NCI-H446 treated with DMSO at 0.1 percent for 48 hours (cell line): ENCODE measurements at places on chromosomes 3 and 15.

- DNase-seq: no peak
Measured at GRCh38 chr3:119469418-119470189, 841 bp downstream of the POGLUT1 start.

GRCh38 chr3:50503504-50504342 lies at the start of gene CACNA2D2:
Gene CACNA2D2 (minus strand): TSS chr3:50503634. CDS start chr3:50503423, 211 bp downstream.
- DNase-seq: no peak

GRCh38 chr3:177471733-177472480 lies 274.6 kb upstream of the TBL1XR1 start:
- no peak for DNase-seq

GRCh38 chr15:41695750-41696436 lies 35.7 kb downstream of the MGA start:
- DNase-seq: no peak

DNA sequence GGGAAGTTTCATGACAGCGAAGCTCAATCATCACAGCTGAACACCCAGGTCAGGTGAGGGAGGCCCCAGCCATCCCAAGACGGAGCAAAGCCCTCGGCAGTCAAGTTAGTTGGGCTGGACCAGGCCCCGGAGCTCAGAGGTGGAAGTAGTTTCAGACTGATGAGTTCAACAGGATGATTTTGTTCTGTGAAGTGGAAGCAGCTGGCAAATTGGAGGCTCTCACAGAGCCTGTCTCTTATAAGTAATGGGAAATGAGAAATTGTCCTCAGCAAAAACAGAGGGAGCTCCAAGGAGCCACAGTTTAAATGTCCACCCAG lies 245.1 kb downstream of the XXYLT1 start:
- no peak for DNase-seq

DNA sequence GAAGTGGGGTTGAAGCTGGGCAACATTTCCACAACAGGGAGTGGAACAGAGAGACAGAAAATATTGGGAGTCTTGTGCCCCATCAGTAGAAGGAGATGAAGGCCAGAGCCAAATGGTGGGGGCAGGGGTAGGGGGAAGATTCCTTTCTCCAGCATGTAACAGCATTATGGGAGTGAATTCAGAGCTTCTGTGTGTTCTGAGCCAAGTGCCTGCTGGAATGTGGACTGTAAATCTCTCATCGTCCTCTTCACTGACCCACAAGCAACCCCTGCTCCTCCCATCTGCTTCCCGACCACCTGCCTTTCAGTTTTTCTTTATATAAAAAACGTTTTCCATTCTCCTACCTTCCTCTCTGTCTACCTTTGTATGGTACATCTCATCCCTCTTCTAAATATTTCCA lies 344.2 kb upstream of the TPRG1 start:
- DNase-seq: no peak

DNA sequence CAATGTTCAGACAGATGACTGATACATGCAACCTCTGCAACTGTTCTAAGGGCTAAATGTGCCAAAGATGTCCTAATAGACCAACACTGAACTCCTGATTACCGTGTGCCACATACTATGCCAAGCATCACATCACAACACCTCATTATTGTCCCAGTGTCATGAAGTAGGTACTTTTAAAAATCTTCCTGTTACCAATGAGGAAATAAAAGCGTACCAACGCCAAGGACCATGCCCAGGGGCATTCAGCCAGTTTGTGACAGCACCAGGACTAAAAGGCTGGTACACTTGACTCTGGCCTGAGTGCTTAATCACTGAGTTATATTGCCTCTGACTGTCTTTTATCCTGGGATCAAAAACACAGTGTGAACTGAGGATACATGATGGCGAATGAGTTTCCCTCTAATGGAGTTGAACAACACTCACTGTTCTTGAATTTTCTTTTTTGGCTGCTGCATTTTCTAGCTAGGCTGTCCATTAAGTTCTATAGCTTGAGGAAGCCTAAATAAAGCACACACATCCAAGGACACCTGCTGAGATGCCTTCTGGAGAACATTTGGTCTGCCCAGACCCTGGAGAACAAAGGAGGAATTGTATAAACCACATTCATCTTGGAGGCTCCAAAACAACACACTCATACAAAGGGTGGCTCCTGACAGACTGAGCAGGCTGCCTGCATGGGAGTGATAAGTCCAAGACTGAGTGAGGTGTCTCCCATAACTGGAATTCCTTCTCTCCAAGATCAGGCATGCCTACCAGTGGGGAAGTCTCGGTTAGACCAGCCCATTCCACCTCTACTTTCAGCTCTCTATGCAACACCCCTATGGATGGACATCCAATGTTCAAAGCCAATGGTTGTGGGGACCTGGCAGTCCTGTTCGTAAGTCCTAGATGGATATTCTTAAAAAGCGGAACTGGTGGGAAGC lies 126.7 kb upstream of the PRICKLE2 start:
- DNase-seq: peak; percentile 92

GRCh38 chr3:43497905-43498365 lies 123.9 kb downstream of the ANO10 start:
- DNase-seq: no peak

GRCh38 chr3:47577583-47578118 lies 1.0 kb downstream of the CSPG5 start:
- no peak for DNase-seq

DNA sequence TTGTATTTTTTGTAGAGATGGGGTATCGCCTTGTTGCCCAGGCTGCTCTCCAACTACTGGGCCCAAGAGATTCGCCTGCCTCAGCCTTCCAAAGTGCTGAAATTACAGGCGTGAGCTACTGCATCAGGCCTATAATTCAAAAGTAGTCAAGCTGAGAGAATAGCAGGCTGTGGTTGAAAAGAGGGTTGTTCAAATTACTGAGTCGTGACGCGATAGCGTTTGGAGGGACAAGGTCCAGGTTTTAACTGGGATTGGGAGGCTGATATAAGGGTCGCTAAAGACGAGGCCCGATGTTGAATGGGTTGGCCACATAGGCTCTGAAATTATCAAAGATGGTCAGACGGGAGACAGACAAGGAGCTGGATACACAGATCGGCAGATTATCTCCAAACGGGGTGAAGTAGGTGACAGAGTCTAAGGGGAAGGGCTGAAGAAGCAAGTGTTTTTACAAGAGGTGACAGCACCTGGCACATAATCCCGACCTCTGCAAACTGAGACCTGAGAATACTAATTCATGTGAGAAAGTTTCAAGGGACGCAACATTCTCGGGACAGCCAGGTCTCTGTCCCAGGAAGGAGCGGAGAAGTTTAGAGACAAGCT lies 759 bp upstream of the ARID3B start:
- no peak for DNase-seq

DNA sequence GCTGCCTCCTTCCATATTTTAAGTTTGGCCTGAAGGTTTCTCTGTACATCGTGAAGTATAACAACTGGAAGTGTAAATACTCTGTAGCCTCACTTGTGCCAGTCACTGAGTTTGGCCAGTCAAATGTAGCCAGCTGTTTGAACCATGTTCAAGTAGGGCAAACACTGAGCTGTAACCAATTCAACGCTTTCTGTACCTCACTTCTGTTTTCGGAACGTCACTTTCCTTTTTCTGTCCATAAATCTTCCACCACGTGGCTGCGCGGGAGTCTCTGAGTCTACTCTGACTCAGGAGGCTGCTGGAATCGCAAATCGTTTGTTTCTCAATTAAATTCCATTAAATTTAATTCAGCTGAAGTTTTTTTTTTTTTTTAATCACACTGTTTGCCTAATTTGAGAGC lies 88.8 kb upstream of the RARB start:
- no peak for DNase-seq

- no peak for DNase-seq
Measured at GRCh38 chr15:56207092-56207491, 36.6 kb downstream of the RFX7 start.

- DNase-seq: no peak
Measured at GRCh38 chr3:145017959-145018358, 1046.3 kb downstream of the DIPK2A start.

DNA sequence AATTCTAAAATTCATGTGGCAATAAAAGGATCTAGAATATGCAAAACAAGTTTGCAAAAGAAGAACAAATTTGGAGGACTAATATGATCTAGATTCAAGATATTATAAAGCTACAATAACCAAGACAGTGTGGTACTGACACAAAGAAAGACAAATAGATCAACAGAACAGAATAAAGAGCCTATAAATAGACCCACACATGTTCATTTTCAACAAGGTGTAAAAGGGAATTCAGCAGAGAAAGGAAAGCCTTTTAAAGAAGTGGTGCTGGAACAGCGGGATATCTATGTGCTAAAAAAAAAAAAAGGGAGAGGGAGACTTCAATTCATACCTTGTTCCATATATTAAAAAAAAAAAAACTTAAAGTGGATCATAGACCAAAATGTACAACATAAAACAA lies 149.0 kb downstream of the WDR76 start:
- DNase-seq: no peak

DNA sequence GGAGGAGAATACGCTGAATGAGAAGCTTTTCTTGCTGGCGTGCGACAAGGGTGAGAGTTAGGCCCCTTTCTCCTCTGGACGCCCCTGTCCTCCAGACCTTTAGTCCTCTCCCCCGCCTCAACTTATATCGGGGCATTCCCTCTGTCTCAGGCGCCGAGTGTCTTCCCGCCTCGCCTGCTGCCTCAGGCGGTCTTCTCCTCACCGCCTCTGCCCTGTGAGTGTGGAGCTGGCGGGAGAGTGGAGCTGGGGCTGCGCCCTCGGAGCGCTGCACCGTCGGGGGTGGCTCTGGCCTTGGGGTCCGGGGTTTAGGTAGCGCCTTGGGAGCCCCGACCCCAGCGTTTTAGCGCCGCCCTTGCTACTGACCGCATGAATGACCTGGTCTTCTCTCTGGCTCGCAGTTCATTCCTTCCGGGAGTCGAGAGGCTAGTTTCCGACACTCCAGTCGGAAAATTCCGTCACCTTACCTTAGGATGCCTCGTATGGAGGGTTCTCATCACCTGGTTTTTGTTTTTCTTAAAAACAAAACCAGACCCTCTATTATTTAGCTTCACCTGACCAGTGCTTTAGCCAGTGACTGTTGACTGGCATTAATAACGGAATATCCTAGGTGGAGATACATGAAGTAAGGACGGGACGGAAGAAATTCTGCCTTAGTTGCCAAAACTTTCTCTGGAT lies 985 bp downstream of the TRPC1 start:
- DNase-seq: no peak

GRCh38 chr3:127712461-127712860 lies 39.7 kb downstream of the ABTB1 start:
- no peak for DNase-seq

- DNase-seq: peak; percentile 97
Measured at GRCh38 chr3:182092662-182093262, 381.0 kb downstream of the SOX2 start.

DNA sequence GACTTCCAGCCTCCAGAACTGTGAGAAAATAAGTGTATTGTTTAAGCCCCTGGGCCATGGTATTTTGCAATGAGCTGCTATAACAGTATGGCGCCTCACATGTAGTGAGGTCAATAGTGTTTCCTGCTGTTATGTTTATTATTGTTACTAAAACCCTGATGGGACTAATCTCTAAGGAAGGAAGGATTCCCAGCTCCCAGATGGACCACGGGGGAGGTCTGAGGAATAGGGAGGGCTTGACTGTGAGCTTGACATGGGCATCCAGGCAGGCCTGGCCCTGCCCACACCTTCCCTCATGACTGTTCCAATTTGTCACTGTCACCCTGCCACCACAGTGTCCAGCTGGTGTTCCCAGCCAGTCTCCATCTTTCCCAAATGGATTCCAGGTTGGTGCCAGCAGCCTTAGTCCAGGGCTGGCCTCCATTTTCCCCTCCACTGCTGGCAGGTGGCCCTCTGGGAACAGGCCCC lies 14.5 kb upstream of the SLC41A3 start:
- no peak for DNase-seq

- DNase-seq: no peak
Measured at GRCh38 chr3:138949002-138949418, 2.0 kb downstream of the FOXL2NB start.

GRCh38 chr3:192917404-192918274 lies at the start of gene MB21D2:
Gene MB21D2 (minus strand): TSS chr3:192917856. CDS start chr3:192917840, 16 bp downstream.
- DNase-seq: peak; percentile 49

- DNase-seq: no peak
Measured at GRCh38 chr15:80467311-80467714, 63.1 kb downstream of the ARNT2 start.

- DNase-seq: no peak
Measured at GRCh38 chr15:32884146-32884545, 166.3 kb downstream of the GREM1 start.

GRCh38 chr3:115999613-116000012 lies 376.3 kb downstream of the GAP43 start:
- no peak for DNase-seq

DNA sequence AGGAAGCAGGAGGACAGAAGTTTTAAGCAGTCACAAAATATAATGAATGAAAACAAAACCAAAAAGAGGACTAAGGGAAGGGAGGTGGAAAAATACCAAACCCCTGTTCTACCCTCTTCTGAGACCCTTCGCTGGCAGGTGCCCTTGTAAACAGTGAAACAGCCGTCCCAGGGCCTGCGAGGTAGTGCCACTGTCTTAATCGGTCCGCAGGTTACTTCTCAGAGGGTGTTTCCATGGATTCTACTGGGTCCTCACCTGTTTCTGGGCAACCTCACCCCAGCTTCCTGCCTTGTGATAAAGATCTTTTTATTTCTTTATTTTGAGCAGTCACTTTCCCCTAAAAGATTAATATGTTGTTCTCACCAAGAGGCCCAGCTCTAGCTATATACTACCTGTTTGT lies 65.3 kb downstream of the SLC30A4 start:
- DNase-seq: no peak

- DNase-seq: no peak
Measured at GRCh38 chr3:31934018-31934417, 47.0 kb downstream of the OSBPL10 start.

- DNase-seq: no peak
Measured at GRCh38 chr3:194005930-194006501, 129.9 kb upstream of the HES1 start.

GRCh38 chr3:74661672-74662071 lies 47.2 kb upstream of the CNTN3 start:
- no peak for DNase-seq

DNA sequence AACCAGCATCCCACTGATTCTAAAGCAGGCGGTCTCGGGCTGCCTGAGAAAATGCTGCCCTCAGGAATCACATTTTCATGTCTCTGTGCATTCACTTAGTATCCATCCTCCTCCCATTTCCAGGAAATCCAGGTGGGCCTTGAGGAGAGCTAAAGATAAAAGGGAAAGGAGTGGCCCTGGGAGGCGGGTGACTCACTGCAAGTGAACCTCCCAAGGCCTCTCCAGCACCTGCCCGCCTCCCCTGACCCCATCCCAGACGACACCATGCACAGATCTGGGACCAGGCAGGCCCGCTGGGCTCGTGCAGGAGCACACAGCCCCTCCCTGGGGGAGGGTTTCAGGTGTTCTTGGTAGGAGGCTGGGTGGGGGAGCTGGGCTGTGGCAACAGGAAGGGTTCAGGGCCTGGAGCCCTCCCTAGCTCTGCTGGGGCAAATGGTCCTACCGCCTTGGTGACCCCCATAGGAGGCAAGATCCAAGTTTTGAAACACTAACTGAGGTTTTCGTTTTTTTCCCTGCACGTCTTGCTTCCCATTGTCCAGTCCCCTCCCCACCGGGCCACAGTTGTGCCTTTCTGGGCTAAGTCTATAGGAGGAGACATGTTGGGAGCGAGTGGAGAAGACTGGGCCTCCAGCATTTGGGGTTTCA lies 22.2 kb downstream of the MELTF start:
- no peak for DNase-seq
